Effector CD4-positive, alpha-beta T cell (primary cell): ENCODE measurements at places on chromosomes 1 and 21.

- no peak for DNase-seq
Observed at GRCh38 chr1:905071-905749, 18.5 kb upstream of the SAMD11 start.

- no peak for DNase-seq
Observed at GRCh38 chr21:31416465-31416864, 72.4 kb upstream of the TIAM1 start.

DNA sequence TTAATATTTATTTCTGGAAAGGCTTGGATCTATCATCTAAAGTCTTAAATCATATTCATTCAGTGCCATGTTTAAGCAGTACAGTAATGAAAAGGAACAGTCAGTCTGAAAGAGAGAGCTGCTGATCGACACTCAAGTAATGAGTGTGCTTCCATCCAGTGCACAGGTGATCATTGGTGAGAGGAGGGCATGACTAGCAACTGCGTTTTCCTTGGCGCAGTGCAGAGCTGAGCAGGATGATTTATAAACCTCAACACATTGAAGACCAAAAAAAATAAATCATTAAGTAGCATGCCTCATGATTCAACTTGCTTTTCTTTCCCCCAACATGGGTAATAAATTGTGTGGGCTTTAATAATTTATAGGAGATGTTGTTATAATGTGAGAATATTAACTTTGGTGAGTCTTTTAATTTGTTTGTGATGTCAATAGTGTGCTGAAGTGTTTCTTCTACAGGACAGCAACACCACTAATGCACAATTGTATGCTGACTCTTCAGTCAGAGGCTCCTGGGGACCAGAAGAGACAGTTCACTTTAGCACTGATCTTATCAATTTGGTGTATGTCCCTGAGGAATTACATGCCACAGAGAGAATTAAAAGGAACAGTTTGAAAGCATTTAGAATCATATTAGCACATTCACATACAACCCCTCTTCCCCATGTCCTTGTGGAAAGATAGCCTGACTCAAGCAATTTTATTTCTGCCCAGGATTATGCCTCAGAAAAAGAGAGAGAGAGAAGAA is 199.7 kb upstream of the ADGRL2 start:
- DNase-seq, result no peak

GRCh38 chr1:205570796-205571537 is 60.8 kb downstream of the ELK4 start:
- no peak for DNase-seq

GRCh38 chr1:207659545-207660153 is 14.7 kb downstream of the CR1L start:
- no peak for DNase-seq

DNA sequence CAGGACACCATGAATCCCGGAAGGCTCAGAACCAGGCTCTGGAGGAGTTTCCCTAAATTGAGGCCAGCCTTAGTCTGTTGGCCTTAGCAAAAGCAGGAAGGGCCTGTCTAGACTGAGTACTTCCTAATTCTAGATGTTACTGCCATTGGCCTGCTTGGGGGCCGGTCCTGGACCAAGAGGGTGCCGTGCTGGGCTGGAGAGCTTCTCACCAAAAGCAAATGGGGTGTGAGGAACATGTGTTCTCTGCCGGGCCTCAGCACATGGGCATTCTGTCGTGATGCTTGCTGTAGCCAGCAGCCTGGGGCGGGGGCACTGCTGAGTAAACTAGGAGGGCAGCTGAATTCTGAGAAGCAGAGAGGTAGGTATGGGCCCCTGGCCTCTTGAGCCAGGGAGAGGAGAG is 35.7 kb upstream of the MAN1C1 start:
- DNase-seq, result no peak
